ENCODE measurements at places on chromosomes 5 and 9.
A peak's percentile ranks its signal among the peaks of the same experiment; 100 is the strongest.

- DNase-seq = no peak
Measured at GRCh38 chr9:126720661-126721563, 83.9 kb upstream of the ZBTB43 start.

GRCh38 chr5:143033535-143034250, 263.5 kb downstream of the ARHGAP26 start:
- no peak for DNase-seq

DNA sequence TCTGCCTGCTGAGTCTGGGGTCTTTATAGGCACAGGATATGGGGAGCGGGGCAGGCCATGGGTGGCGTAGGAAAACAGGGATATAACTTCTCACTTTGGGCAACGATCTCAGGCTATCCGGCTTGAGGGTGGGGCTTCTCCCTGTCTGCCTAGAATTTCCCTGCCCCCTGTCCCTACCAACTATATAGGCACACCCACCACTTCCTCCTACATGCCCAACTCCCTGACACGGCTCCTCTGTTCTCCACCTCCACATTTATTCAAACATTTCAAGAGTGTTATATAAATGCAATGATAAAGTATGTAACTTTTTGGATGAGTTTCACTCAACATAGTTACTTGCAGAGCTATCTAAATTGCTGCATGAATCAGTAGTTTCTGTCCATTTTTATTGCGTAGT, 363.2 kb upstream of the RORB start:
- no peak for DNase-seq

GRCh38 chr5:177612215-177612673, 12.3 kb downstream of the B4GALT7 start:
- no peak for DNase-seq

- no peak for DNase-seq
Measured at GRCh38 chr5:149406203-149406978, 27.3 kb upstream of the IL17B start.

GRCh38 chr9:2267181-2267745, 252.1 kb downstream of the SMARCA2 start:
- peak; percentile 46 for DNase-seq

GRCh38 chr5:160369990-160370712, at the start of gene C1QTNF2:
C1QTNF2 (minus strand) TSS chr5:160370626; CDS start chr5:160355011, 15,615 bp downstream.
- DNase-seq = no peak

DNA sequence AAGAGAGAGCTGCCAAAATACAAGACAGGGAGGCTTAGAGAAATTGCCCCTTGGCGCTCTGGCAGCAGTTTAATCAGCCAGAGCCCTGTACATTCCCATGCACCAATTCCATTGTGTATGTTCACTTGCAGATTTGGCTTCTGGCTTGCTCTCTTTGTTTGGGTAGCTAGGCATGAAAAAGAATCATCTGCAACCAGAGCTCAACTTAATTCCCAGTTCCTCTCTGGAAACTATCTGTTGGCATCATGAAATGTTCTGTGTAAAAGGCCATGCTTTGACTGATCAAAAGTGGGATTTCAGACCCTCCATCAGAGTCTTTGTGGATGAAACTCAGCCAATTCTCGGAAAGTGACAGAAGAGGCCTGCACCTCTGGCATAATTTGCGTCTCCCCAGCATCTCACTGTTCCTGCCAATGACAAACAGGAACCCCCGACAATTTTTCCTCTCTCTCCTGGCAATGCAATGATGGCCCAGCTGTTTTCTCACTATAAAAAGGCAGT, 53.8 kb upstream of the RAD23B start:
- DNase-seq = no peak

GRCh38 chr9:137604345-137605086, 970 bp upstream of the ARRDC1 start:
- no peak for DNase-seq

DNA sequence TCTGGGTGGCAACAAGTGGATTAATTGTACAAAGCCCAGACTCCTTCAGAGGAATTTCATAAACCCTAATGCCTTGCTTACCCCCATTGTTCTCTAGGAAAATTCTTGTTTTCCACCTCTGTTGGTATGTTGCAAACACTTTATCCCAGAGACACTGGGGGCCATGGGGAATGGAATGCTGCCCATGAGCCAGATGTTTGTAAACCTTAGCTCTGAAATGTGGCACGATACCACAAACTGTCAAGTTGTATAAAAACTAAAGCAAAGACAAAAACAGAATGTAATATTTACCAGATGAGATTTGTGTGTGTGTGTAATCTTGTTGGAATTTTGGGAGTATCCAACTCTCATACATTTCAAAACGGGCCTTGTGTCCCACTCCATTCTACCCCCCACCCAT, 465.0 kb downstream of the EBF1 start:
- DNase-seq = no peak

- no peak for DNase-seq
Measured at GRCh38 chr5:152185547-152186245, 219.4 kb downstream of the NMUR2 start.
